ENCODE measurements at places on chromosomes 13 and 19. TPM values are rescaled to one million over a fixed set of nuclear protein-coding genes. Genes with fewer than 3 reads are reported as not detected.
A peak's percentile ranks its signal among the peaks of the same experiment; 100 is the strongest.

- DNase-seq, result peak; percentile 66
Observed at GRCh38 chr19:42200116-42200715, 17.3 kb downstream of the DEDD2 start.

Gene PNMA8B
- total RNA-seq, result 1.2 TPM

- no peak for DNase-seq
Observed at GRCh38 chr13:66506979-66507378, 723.2 kb downstream of the PCDH9 start.

- no peak for DNase-seq
Observed at GRCh38 chr19:8323781-8324185, 2.5 kb downstream of the RPS28 start.

DNA sequence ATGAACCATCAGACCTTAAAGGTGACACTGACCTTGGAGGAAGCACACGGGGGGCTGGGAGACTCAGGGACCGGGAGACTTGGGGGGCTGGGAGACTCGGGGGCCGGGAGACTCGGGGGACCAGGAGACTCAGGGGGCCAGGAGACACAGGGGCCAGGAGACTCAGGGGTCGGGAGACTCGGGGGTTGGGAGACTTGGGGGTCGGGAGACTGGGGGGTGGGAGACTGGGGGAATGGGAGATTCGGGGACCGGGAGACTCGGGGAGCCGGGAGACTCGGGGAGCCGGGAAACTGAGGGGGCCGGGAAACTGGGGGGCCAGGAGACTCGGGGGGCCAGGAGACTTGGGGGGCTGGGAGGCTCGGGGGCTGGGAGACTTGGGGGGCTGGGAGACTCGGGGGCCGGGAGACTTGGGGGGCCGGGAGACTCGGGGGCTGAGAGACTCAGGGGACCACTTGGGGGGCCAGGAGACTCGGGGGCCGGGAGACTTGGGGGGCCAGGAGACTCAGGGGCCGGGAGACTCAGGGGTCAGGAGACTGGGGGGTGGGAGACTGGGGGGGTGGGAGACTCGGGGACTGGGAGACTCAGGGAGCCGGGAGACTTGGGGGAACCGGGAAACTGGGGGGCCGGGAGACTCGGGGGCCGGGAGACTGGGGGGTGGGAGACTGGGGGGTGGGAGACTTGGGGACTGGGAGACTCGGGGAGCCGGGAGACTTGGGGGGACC, 62.9 kb downstream of the RASA3 start:
- DNase-seq, result peak; percentile 73

Gene FLT1
- total RNA-seq, result under 0.01 TPM

Gene CLIP3
- 13.4 TPM for total RNA-seq

DNA sequence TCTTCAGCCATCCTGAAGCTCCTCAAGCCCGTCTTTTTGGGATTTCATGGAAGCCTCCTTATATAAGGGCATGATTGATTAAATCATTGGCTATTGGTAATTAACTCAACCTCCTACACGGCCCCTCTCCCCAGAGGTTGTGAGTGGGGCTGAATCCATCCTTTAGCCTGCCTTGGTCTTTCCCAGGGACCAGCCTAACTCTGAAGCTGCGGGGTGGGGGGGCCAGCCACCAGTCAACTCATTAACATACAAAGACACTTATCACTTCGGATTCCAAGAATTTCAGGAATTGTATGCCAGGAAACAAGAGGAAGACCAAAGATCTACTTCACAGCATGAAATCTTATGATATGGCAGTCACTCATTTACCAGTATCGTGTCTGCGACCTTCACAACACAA, 9.9 kb downstream of the COL4A1 start:
- no peak for DNase-seq

Gene IL12RB1
- 0.29 TPM for total RNA-seq

- DNase-seq, result peak; percentile 54
Observed at GRCh38 chr19:3249408-3249807, 24.9 kb downstream of the CELF5 start.

DNA sequence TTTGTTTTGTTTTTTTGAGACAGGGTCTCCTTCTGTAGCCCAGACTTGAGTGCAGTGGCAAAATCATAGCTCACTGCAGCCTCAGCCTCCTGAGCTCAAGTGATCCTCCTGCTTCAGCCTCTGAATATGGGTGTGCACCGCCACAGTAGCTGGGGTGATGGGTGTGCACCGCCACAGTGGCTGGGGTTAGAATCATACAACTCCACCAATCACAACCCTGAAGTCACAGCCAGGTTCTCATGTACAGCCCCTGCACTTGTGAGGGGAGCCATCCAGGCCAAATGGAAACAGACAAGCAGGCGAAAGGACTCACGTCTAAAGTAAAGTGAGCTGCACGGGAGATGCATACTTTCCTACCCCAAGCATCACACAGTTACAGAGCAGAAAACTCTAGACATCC, 63.1 kb upstream of the RANBP3 start:
- no peak for DNase-seq

Gene TUBB4A
- not detected for total RNA-seq

- no peak for DNase-seq
Observed at GRCh38 chr13:90690458-90691080, 656.9 kb upstream of the MIR17HG start.
